ENCODE measurements at places on chromosomes 16 and 17.

- peak; percentile 97 for DNase-seq
These were observed at the start of gene MT2A for GRCh38 chr16:56608043-56608875. MT2A (plus strand) TSS chr16:56608584; CDS start chr16:56608656, 72 bp downstream.

DNA sequence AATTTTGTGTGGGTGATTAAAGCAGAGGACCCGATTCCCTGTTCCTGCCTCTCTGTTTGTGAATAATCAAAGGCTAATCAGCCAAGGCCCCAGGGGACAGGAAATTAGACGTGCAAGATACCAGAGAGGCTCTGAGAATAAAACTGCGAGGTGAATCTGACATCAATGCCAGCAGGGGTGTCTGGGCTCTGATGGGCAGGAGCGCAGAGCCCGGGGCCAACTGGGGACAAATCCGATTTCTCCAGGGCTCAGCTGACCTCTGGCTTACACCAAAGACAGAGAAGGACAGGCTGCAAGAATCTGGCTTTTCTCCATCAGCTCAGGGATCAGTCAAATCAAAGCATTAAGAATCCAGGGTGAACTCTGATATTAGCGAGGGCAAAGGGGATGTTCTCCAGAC, 174.3 kb downstream of the XYLT1 start:
- peak; percentile 37 for DNase-seq

DNA sequence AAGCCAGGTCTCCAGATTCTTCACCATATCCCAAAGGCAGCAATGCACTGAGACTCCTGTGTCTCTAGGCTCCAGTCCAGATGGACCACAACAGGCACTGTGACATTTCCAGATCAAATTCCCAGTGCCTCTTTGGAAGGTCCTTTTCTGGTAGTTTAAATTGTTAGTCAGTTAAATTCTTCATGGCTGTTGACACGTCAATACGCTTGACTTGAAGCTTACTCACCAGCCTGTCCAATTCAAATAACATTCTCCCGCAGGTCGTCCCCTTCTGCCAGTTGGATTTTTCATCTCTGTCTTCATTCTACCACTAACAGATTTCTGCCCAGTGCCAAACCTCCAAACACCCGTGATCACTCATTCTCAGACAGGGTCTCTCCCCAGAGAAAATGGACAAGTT, 86.7 kb downstream of the SHISA9 start:
- DNase-seq, result no peak

DNA sequence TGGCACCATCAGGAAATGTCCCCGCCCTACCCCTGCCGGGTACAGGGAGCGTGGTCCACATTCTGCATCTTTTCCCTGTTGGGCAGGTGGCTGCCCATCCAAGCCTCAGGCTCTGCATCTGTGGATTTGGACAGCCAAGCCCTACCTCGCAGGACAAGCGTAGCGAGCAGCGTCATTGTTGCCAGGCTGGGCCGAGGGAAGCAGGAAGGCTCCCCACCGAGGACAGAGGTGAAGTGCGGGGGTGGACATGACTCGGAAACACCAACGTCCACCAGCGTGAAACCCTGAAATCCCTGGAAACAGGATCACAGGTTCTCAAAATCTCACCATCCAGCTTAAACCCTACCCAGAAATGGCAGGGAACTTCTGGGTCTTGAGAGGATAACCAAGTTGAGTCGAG, 73.6 kb downstream of the SOCS1 start:
- DNase-seq, result no peak

GRCh38 chr17:34781571-34782108, 179.6 kb downstream of the CCT6B start:
- no peak for DNase-seq

GRCh38 chr17:68710976-68711375, 109.8 kb upstream of the FAM20A start:
- no peak for DNase-seq

DNA sequence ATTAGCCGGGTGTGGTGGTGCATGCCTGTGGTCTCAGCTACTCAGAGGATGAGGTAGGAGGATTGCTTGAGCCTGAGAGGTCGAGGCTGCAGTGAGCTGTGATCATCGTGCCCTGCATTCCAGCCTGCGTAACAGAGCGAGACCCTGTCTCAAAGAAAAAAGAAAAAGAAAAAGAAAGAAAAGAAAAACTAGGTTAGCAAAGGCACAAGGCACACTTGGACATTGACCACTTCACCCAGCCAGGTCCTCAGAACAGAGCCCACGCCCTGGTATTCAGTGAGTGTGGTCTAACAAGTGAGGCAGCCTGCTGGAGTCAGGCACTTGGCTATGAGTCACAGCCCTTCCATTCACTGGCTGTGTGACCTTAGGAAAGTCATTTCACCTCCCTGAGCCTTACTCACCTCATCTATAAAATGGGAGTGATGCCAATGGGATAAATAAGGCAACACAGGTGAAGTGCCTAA, 10.4 kb downstream of the MILR1 start:
- no peak for DNase-seq

DNA sequence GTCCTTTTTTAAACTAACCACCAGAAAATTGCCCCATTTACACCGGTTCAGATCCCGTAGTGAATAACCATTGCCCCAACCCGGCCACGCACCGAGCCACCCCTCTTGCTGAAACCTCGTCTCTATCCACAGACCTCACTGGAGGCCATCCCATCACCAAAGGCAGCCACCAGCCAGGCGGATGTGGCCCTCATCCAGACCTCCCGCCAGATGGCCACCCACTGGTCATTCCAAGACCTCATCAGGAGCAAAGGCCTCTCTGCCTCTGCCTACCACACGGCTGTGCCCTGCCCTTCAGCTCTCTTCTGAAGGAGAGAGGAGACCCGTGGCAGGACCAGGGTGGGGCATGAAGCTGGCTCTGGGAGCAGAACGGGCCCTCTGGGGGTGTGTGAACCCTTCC, 38.2 kb upstream of the CDH5 start:
- no peak for DNase-seq

DNA sequence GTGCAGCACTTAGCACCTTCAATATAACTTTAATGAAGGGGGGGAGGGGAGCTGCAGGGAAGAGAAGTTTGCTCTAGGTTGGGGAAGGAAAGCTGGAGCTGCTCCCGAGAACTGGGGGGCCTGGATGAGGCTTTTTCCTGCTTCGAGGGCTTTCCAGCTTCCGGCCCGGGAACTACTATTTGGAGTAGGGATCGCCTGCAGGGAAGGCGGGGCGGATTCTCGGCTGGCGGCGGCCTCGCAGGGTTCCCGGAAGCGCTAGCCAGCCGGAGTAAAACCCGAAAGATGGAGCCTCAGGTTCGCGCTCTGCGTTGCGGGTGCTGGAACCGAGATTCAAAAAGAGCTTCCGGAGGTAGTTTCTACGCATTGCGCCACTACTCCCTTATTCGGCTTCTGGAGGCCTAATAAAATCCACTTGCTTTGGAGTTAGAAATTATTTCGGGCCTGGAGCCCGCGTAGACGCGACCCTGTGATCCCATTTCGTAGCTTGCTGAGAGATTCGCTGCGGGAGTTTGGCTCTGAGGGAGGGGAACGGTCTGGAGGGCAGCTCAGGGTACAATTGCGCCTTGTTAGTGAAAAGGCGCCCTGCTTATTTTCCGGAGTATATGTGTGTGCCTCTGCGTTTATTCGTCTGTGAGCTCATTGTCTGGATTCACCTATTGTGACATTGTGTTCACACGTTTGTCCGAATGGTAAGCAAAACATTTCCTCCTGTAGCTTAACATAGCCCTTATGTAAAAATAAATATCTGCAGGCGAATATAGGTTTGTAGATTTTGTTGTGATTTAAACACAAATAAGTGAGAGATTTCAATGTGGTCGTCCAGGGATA, 652 bp downstream of the PRAC2 start:
- no peak for DNase-seq

DNA sequence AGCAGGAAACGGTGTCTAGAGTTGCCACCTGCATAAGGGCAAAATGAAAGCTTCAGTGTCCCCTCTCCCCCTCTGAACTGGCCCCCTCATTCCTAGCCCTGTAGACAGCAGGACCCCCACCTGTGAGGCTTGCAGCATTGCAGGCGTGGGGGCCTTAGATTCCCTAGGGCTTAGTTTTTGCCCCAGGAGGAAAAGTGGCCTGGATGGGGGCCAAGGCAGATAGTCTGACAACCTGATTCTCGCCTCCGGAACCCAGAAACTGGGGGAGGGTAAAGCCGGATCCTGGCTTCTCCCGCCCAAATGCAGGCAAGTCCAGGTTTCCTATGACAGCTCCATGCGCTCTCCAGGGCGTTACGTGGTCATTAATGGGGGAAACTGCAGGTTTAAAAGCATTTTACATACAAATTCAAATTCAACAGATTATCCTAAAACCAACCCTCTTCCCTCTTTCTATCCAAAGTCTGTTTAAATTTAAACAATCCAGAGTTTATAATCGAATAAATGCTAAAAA, 678 bp upstream of the HOXB6 start:
- no peak for DNase-seq

GRCh38 chr17:395179-395578, 42.6 kb upstream of the RPH3AL start:
- DNase-seq, result no peak

DNA sequence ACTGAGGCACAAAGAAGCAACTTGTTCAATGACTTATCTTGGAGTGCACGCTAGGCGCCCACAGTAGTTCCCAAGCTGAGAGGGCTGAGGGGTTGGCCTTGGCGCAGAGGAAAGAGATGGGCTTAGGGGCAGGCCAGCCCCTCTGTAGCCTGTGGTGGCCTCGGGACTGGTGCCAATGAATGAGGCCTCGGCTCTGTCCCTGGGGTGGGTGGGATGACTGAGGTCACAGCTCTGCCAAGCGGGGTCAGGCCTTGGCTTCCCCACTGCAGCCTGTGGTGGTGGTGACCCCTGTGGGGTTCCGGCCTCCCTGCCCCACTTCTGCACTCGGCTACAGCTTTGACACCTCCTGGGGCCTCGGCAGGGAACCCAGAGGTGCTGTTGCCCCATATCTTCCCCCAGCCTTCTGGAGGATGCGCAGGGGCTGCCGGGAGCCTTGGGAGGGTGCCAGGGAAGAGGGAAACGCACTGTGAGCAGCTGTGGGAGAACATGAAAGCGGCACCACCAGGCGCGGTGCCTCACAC, 46.0 kb downstream of the BEAN1 start:
- DNase-seq, result no peak

DNA sequence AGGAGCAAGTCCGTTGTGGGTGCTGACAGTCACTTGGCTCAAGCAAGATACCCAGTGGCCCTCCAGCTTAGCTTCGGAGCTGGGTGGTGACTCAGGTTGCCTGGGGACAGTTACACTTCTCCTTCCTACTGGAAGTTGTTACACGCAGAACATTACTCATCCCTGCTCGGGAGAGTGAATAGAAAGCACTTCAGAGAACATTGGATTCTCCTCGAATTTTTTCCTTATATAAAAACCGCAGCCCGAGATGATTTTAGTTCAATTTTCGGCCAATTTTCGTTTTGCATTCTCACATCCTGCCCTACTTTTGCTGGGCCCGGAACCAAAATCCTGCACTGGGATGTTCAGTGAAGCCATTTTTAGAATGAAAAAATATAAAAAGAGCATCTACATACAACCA, 99.7 kb downstream of the ELAC2 start:
- DNase-seq, result no peak

DNA sequence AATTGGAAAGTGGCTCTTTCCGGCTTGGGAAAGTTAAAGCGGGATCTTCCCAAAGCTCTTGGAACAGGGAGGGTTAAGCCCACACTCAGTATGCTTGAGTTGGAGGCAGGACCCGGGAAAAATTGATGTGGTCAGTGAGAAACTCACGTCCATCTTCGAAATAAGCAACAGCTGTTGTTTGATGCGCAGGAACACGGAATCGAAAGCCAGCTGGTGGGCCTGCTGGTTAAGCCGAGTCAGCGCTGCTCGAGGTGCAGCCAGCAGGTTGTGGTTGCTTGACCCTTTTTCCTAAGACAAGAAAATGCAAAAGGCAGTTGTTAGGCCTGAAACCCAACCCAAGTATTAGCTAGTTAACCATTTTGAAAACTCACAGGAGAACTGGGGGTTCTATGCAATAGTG, 49.4 kb downstream of the COG7 start:
- DNase-seq, result no peak

DNA sequence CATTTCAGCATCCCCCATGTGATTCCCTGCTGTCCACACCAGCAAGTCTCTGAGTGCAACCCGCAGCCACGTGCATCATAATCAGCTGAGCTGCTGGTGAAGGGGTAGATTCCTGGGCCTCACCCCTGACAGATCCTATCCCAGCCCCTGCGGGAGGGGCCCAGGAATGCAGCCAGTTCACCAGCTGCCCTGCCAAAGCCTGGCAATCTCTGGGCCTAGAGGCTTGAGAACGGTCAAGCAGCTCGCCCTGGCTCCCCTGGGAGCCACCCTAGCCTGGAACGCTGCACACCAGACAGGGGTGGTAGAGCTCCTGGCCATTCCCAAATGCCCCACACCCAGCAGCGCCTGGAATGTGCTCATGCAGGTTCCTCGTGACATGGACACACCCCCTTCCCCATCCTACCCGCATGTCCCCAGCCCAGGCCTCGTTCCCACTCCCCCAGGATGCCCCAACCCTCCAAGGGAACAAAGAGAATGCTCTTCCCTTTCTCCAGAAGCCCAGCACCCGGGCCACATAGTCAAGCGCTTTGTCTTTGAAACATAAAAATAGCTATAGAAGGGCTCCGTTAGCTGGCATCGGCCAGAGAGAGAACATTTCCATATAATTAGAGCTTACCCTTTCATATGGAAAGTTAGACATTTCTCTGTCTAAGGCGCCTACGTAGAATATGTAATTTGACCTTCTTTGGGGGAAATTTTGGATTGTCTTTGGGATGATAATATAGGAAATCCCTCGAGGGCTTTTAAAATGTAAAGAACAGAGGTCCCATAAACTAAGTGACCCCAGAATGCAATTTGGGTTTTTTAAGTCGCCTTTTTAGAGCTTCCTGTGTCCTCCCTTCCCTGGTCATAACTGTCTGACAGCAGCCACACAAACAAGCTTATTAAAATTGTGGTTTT, 3.4 kb downstream of the CEP295NL start:
- peak; percentile 76 for DNase-seq

- DNase-seq, result no peak
These were observed 316.6 kb downstream of the CDH13 start for GRCh38 chr16:82943371-82943770.

DNA sequence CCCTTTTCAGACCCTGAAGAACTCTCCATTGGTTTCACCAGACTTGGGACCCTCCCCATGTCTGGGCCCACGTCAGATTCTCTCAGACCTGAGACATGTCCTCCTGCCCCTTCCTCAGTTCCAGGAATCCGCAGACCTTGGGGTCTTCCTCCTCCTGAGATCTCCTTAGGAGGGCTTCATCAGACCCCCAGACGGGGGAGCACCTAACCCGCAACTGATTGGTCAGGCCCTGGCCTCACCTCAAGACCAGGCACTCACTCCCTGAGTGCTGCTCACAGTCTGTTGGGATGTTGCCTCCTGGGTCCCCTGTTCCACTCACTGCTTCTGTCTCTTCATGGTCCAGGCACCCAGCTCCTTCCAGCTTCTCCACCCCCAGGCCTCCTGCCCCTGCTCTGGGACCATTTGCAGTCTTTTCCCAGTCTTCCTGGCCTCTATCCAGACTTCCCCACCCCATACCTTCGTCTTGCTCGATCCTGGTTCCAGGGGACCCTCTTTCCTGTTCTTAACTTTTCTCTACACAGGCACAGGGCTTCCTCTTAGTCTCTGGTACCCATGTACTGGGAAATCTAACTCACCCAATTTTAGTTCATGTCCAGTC, 1.2 kb downstream of the GID4 start:
- no peak for DNase-seq

- no peak for DNase-seq
These were observed 18.5 kb upstream of the CDH15 start for GRCh38 chr16:89152831-89153700.

GRCh38 chr16:47538472-47538871, 77.3 kb downstream of the PHKB start:
- DNase-seq, result no peak

All from left ventricle myocardium inferior (tissue), 1 donor.